DMS79 (cell line): ENCODE measurements at places on chromosomes 4 and X.

GRCh38 chr4:74758551-74759145 lies 35.7 kb downstream of the BTC start:
- no peak for DNase-seq

GRCh38 chr4:67593741-67594175 lies 35.2 kb downstream of the STAP1 start:
- no peak for DNase-seq

GRCh38 chrX:124401696-124402095 lies 55.3 kb downstream of the SH2D1A start:
- no peak for DNase-seq

DNA sequence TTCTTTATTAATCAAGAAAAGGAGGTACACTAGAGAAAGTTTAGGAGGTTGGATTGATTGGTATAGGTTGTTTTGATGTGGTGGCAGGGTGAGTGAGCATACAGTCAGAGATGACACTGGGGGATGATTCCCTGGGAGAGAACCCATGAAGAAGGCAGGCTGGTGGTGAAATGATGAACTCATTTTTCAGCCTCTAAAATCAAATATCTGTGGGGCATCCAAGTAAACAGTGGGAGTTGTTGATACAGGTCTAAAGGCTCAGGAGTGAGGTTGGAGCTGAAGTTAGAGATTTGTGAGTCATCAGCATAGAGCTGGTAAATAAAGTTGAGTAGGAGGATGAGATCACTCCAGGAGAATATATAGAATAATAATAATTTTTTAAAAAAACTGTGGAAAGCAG lies 10.0 kb upstream of the AP1S2 start:
- no peak for DNase-seq

DNA sequence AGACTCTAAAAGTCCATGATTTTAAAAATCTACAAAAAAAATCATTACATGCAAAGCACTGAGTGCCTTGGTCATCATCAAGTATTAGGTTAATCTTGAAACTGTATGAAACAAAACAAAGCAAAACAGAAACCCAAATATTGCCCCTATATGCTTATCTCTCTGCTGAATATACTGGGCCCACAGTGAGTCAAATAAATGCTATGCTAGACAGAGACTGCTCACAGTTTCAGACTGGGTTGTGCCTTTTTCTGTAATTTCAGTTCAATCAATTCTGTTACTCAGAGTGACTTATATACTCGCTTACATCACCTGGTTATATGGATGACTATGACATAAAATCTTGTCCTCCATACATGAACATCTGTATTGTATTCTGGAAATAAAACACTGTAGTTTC lies 257.1 kb upstream of the ACTRT1 start:
- DNase-seq = no peak

DNA sequence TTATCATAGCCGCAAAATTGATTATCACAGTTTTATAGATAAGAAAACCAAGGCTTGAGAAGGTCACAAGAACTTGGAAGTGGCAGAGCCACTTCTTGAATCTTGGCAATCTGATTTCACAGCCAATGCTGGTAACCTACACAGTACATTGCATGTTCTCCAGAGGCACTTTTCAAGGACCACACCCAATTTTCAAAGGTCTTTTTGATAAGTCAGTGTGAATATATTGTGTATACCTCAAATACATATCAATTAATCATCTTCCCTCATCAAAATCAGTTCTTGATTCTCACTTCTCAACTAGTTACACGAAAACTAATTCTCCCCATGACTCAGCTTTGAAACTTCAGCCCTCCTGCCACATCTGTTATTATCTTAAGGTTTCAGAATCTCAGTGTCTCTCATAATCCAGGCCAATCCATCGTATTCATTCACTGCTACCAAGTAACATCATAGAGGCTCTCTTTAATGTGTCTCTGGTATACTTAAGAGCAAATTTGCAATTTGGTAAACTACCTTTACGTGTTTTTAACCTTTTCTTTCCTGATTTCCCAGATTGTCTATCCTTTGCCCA lies 16.8 kb downstream of the CAMK2D start:
- no peak for DNase-seq

DNA sequence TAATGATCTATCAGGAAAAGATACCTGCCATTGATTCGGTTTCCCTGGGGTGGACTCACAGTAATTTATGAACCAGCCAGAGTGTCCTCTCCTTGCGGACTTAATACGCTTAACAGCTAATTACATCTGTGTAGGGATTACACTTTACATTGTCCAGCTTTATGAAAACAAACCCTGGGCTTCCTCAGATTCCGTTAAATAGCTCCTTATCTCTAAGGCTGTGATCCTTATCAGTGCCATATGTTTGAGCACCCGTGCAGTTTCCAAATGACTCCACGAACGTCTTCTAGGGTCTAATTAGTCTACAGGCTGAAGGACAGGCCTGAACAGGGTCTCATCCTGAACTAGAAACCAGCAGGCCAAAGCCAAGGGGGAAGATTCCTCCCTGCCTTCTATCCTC lies 56.9 kb downstream of the KDR start:
- no peak for DNase-seq

DNA sequence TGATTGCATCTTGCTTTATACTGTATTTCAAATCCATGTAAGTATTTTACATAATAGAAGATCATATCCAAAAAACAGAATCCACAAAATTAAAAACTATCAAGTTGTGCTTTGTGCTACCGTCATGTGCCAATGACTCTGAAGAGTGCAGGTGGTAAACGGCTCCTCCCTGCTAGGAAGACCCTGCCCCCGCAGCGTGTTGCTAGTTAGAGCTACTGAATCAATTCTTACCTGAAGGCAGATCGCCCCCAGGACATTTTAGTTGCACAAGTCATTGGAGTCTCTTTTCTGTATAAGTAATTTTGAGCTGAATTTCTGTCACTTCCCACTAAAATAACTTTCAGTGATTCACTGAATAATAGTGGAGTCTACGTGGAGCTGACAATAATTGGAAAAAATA lies 599.5 kb upstream of the ZFP42 start:
- DNase-seq = no peak

DNA sequence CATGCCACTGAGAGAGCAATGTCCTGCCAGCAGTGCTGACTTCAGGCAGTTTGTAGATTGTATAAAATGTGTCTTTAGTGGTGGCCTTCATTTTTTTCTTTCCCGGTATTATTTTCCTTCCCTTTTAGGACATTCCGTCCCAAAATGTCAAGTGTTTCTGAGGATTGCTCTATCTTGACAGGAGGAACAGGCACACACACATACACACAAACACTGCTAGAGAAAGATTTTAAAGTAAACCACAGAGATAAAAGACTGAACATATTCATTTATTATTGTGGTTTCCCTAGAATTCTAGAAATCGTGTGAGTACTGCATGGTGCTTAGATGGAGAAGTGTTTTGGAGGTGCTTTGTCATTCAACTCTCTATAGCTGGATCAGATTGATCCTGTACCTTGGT lies 111.9 kb downstream of the GABRB1 start:
- DNase-seq = no peak

GRCh38 chr4:151418385-151418784 lies 9.4 kb downstream of the FHIP1A start:
- DNase-seq = no peak

DNA sequence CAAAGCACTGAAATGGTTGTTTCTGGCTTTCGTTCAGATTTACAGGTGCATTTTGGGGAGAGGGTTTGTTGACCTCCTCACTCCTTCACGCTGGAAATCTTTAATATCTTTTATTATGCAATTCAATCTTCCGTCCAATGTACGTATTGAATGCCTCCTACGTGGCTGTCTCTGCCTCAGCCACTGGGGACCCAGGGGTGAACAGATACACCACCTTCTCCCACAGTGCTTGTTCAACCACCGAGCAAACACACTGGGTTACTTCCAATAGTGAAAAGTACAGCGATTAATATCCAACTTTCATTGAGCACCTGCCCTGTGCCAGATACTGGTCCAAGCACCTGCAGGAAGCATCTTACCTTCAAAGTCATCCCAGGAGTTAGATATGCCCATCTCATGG lies 52.1 kb downstream of the NYX start:
- no peak for DNase-seq

DNA sequence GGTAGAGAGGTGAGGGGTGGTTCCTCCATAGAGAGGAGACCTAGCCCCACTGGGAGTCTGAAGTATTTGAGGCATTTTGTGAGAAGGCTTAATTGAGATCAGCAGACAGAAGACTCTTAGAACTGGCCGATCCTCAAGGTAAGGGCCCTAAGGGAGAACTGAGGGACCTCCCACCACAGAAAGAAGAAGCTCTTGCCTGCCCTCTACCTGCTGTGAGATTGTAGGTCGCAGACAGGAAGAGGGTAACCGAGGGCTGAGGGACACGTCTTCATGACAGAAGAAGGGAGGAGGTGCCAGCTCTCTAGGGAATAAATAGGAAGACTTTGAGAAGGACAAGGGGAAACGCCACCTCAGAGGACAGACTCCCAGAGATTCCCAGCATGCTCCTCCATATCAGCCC lies 24.1 kb upstream of the MAGEC1 start:
- no peak for DNase-seq
